ENCODE measurements at places on chromosomes 1 and 21.

- DNase-seq = no peak
These were observed 37.4 kb upstream of the ZBTB40 start for GRCh38 chr1:22414244-22414751.

DNA sequence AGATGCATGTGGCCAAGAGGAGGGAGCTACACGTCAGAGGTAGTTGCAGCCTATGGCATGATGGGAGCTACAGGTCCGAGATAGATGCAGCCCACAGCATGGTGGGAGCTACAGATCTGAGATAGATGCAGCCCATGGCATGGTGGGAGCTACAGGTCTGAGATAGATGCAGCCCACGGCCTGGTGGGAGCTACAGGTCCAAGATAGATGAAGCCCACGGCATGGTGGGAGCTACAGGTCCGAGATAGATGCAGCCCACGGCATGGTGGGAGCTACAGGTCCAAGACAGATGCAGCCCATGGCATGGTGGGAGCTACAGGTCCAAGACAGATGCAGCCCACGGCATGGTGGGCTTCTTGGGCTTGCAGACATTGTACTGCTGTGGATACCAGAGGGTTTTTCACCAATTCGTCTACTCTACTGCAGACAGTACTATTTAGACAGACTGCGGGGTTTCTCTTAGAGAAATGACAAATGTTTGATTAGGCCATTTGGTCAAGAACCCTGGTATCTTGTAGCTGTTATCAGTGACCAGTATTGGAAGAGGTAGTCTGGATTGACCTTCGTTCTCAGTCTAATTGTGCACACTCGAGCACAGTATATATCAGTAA is 127.4 kb downstream of the DHRS3 start:
- no peak for DNase-seq

DNA sequence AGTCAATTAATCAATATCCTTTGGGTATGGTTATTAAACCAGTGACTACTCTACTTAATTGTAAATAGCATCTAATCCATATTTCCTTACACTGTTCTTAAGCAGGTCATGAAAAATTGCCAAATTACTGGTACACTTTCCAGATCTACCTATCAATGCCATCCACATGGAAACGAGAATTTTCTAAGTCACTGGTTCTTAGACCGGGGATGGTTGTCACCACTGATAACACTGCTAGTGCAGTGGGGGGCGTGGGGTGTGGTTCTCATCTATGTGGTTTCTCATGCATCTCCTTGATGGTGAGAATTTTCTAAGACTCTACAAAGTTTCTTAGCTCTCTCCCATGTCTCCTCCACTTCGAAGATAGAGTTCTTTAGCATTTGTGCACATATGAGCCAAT is 63.7 kb upstream of the COG2 start:
- no peak for DNase-seq

- DNase-seq = no peak
These were observed 13.7 kb downstream of the SELL start for GRCh38 chr1:169697755-169698154.
